ENCODE measurements at places on chromosomes 4 and X. TPM values are rescaled to one million over a fixed set of nuclear protein-coding genes. Genes with fewer than 3 reads are reported as not detected.
A peak's percentile ranks its signal among the peaks of the same experiment; 100 is the strongest.

The SMIM10L2A gene
- 11.4 TPM for polyA plus RNA-seq

DNA sequence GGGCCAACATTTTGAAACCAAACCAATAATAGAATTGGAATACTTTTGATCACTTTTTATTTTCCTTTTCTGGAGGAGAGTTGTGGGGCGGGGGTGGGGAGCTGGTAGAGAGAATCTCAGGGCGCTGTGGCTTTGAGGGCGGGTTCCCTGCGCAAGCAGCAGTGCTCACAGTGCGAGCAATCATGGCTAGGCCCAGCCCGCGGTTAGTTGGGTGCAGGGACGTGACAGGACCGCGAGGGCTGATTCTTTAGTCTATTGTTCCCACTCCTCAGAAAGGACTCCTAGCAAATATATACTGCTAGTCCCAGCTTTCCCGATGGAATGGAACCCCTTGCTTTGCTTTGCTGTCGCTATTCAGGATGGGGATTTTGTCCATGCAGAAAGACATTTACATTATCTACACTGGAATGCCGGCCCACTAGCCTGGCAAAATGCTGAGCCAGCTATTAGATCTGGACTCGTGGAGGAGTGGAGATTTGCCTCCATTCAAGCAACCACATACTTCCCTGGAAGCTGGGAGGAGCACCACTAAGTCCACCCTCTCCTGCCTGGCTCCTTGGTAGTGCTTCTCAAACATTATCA lies 23.9 kb upstream of the APLN start:
- DNase-seq: no peak

DNA sequence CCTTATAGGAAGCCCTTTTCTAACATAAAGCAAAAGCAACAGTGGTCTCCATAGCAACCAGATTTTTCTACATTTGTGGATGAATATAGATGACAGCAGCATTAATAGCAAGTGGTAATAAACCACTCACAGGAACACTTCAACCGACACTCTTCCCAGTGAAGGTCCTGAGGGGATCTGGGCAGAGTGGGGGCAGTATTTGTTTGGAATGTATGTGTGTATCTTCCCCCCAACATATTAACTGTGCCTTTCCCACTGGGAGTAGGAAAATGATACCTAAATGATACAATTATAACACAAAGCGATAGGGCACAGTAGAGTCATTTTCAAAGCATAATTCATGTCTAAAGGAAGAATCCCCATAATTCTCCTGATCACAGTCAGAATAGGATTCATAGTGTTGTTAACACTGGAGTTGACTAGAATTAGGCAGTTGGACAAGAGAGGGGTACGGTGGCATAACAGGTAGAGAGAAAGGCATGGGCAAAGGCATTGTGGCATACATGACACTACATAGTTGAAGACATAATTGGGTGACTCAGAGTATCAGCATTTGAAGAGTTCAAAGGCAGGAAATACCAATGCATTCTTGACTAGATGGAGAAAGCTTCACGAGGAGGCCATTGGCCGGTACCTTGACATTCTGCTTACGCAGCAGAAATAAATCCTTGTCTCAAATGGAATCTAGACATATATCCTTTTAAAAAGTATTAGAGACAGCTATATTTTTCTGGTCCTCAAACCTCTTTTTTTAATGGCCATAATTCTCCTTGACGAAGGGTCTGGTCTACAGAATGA lies 15.2 kb downstream of the CAPN6 start:
- no peak for DNase-seq

DNA sequence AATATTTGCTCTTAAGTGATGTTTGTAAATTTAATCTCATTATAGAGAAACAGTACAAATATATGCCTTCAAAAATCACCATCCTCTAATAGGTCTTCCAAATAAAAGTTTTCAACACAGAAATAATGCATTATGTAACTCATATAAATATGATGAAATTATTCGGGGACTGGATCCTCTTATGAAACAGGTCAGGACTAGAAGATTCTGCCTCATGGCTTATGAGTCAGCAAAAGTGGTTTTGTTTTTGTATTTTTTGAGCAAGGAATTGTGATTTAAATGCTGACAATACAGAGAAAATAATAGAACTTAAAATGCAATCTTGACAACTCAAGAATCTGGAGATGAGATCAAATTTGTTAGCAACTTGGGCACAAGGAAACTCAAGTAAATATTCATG lies 179.7 kb upstream of the NDP start:
- no peak for DNase-seq

DNA sequence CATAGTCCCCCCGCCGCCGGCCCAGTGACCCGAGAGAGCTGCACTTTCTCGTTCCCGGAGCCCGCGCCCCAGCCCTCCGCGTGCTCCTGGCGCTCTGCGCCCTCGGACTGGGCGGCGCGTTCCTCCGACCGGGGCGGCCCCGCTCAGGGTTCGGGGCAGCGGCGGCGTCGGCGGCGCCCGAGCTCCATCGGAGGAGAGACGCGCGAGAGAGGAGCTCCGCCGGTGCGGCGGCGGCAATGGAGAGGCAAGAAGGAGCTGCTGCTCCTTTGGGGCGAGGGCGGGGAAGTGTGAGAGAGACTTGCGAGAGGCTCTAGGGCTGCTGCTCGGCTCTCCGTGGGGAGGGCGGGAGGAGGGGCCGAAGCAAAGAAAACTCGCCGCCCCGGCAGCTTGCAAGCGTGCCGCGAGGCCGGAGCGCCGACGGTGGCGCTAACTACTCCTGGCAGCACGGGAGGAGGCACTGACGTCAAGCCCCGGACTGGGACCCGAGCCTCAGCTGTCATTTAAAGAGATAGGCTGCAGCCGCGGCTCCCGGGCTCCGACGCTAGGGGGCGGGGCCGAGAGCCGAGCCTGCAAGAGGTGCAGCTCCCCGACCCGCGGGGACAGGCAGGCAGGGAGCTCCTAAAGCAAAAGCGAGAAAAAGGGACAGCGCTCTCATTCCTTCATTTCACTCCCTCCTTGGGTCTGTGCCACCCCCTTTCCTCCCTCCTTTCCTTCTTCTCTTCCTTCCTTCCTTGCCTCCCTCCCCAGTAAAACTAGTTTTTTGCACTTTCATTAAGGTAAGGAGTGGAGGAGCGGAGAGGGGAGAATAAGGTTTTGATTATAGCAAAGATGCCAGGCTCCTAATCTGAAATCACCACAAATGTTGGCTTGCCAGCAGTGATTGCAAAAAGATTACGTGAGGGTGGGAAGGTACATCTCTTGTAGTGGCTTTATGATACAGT lies at the start of gene KCTD8:
Gene KCTD8, minus strand, starts transcription at position 289 of the 941 bp plus-strand sequence.
- peak; percentile 78 for DNase-seq

DNA sequence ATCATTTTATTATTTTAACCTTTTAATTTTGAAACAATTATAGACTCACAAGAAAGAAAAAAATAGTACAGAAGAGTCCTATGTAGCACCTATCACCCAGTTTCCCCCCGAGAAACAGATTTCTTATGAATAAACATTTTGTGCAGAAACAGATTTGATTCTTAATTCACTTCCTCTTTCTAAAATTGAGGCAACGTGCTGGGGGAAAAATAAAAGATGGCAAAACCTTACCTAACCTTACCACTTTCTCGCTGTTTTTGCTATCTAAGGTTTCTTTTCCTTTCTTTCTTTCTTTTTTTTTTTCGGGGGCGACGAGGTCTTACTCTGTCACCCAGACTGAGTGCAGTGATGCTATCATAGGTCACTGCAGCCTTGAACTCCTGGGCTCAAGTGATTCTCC lies 4.3 kb upstream of the CLNK start:
- DNase-seq: no peak

Data from right renal pelvis (tissue), 4 donors.